AG09319 (cell line): ENCODE measurements at places on chromosomes 11 and 22.

DNA sequence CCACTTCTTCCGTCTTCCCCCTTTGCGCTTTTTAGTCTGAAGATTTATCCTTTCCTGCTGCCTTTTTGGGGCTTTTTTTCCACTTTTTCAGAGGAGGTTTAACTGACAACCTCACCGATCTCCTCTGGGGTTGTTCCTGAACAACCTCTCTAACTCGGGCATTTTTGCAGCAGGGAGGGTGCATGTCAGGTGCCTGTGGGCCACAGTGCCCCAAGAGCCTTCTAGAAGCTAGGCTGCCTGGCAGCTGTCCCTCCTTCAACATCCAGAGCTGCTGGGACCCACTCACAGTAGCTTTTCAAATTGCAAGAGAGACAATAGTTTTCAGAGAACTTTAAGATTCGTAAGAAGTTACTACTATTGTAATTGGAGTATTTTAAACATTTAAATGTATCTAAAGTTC is 1112.4 kb upstream of the CNTN5 start:
- DNase-seq: no peak

DNA sequence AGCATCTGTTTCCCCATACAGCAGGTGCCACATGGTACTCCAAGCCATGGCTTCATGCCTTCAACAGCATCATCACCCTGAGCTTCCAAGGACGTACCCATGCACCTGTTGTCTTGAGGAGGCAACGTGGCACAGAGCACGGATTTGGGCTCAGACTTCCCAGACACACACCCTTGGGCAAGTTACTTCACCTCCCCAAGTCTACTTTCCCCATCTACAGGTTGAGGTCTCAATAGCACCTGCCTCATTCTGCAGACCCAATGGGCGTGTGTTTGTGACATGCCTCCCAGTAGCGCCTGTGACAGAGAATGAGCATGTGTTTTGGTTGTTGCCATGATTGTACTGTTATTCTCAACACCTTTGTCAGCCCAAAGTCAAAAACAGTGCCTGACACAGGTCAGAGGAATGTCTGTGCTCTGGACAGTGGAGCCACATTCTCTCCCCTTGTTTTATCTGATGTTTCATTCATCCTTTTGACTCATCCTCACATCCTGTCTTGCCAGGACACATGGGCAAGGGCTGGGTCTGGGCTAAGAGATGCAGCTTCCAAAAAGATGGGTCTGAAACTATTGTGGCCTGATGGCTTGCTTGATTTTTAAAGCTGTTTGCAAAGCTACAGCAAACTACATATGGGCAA is 53.4 kb upstream of the CCND1 start:
- DNase-seq: no peak

DNA sequence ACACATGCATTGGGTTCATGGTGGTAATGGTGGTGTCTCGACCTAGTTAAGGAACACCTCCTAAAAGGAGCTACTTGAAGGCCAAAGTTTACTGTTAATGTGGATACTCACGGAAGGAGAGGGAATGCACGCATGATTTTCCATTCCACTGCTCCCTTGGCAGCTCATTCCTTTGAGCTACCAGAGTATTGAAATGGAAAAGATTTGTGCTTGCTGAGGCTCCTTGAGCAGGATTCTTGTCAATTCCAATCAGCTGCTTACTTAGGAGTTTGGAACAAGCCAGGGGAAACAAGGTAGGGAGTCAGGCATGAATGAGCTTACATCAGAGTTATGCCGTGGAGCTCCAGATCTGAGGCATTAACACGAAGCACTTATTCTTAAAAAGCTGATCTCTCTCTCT is 108.8 kb downstream of the GRIA4 start:
- no peak for DNase-seq

DNA sequence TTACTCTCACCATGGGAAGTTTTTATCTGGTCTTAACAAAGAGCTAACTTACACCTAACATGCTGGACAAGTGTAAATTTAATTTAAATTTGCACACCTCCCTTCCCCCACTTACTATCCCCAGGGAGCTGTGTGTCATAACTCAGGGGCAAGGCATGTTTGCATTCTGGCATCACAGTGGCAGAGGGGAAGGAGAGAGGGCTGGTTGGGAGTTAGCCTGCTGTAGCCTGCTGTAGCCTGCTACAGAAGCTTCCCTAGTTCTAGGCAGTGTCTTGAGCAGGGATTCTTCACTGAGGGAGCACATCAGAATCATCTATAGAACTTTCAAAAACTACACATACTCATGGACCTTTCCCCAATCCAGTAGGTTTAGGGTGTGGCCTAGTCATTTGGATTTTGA is 49.3 kb upstream of the PAX6 start:
- no peak for DNase-seq

DNA sequence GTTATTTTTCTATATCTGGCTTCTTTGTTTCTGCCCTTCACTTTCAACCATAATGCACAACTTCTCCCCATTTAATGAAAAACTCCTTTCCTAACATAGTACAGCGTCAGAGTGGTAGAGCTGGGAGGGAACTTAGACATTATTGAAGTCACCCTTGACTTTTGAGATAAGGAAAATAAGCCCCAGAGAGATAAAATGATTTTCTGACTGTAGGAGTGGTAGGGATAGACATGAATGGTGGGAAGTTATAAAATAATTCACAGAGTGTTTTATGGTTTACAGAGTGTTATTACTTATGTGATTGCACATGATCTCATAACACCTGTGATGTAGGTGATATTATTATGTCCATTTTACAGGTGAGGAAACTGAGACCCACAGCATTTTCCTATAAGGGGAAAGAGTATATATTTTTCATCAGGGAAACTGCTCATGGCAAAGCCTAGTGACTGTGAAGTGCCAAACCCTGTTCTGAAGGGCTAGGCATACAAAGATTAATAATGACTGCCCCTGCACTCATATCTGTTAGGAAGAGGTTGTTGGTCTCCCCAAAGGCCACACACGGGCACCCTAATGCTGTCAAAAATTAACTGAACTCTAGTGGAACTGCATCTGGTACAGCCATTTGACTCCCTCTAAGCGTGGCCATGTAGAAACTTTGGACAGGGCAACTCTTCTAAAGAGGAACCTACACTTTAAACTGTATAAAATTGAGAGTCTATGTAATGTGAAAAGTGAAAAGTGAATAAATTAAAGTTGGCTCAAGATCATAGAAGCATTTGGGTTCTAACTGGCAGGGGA is 61.1 kb upstream of the PICALM start:
- no peak for DNase-seq

DNA sequence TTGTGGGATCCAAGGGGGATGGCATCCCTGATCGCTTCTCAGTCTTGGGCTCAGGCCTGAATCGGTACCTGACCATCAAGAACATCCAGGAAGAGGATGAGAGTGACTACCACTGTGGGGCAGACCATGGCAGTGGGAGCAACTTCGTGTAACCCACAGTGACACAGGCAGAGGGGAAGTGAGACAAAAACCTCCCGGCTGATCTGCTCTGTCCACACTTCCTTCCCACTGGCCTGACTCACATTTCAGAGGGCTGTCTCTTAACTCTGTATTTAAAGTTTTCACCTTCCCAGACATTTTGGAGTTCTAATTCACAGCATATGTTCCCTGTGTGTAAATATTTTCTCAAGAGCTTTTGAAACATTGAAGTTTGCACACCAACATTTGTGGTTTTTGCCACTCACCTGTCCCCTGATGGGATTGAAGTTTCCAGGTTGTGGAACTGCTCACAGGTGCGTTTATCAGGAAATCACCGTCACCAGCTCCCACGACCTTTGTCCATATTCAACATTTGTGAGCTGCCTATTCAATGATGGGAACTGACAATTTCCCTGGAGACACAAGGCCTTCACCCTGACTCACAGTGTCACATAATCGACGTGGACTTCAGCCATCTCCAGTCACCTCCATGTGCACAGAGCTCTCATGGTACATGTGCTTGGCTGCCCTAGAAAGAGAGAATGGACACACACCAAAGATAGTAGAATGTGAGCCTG is 99.2 kb downstream of the VPREB1 start:
- DNase-seq: no peak

- no peak for DNase-seq
These were observed 49.8 kb upstream of the BLID start for GRCh38 chr11:122165607-122166371.

- DNase-seq: no peak
These were observed 517.9 kb upstream of the RAG2 start for GRCh38 chr11:37115963-37116362.

DNA sequence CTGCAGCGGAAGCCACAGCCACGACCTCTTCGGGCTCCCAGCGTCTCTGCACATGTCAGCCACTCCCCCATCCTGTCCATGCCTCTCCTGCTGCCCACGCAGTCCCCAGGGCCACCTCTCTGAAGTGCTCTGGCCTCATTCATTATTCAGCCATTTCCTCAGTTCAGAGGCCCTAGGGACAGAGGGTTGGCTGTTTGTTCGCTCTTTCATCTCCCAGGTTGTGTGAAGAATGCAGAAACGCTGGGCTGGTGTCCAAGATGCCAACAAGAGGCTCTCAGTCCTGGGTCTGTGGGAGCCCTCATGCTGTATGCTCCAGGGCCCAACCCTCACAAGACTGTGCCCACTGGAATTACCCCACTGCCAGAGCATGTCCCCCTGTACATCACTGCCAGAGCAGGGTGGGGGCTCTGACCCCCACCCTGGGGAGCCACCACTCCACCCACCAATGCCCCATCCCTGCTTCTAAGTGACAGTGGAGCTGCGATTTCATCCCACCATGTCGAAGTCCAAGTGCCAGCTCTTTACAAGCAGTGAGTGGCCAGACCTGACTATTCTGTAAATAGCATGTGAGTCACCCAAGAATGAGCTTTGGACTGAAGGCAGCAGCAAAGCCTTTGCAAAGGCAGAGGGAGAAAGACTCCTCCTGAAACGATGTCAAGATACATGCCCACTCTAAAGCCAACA is 209.6 kb downstream of the BUD13 start:
- DNase-seq: no peak

DNA sequence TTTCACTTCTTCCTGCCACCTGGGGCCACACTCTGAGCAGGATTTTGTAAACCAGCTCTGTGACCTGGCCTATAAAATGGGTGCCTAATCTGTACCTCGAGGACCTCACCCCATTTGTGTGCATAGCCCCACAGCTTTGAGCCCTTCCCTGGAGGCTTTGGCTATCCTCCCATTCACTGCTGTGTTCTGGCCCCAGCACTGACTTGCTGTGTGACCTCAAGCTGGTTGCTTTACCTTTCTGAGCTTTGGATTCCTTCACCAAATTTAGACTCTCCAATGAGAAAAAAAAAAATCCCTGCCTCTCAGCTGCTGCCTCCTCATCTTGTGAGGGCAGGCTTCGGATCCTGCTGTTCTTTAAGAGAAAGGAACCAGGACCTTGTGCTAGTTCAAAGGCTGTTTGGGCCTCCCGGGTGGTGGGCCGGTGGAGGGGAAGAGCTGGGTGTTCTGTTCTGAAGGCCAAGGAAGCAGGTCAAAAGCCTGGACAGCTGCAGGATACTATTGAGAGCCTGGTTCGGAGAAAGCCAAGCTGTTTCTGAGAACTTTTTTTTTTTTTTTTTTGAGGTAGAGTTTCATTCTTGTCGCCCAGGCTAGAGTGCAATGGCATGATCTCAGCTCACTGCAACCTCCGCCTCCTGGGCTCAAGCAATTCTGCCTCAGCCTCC is 1.1 kb upstream of the PYGM start:
- DNase-seq: no peak

DNA sequence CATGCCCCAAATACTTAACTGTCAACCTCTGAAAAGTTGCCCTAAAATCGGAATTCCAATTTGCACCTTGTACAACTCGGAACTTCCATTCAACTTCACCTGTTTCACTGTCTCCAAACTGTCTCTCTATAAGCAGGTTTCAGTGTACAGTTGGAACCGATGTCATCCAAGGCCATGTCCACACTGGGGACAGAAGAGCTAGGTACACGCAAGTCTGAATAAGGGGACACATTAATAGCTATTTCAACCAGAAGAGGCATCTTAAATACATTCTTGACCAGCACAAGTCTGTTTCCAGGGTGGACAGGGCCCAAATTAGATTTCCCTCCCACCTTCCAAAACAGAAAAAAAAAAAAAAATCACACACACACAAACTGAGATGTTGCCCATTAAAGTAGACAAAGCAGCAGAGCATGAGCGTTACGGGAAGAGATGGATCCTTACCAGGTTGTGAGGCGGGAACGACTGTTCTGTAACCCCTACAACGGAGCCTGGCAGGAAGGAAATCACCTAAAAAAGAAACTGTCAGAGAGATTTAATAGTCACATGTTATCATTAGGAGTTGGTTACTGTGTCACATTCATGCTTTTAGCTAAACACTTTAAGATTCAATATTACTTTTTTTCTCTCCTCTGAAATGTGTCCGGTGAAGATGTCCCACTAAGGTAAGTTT is 1.7 kb downstream of the CREBZF start:
- no peak for DNase-seq

DNA sequence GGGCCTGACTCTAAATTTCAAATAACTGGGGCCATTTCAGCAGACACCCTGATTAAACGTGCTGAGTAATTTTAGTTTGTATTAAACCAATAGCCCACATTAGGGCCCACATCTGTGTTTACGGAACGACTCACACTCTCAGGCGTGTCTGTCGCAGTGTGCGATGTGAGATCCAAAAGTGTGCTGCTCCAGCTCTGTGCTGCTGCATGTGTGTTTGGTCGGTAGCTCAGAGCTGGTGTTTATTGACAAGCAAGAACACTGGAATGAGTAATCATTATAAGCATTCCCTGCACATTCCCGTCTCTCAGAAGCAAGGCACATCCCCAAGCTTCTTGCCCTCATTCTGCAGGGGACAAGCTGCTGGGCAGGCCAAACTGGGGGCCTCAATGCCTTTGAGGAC is 7.8 kb downstream of the OPCML start:
- no peak for DNase-seq

- no peak for DNase-seq
These were observed 68.3 kb upstream of the CRYBB3 start for GRCh38 chr22:25131198-25131887.

DNA sequence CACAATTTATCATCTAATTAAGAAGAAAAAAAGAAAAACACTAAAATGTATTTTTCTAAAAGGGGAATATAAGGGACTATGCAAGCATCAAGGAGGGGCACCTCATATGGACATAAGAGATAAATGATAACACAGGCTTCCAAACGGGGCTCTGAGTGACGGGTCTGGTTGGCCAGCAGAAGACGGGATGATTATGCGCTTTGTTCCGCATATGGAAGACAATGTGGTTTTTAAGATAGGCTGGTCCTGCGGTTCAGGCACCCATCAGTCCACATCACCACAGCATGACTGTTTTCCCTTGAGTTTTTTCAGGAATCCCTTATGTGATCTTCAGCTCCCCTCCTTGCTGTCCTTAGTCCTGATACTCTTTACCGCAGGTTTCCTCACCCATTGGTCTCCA is 404.6 kb downstream of the OPCML start:
- DNase-seq: no peak

DNA sequence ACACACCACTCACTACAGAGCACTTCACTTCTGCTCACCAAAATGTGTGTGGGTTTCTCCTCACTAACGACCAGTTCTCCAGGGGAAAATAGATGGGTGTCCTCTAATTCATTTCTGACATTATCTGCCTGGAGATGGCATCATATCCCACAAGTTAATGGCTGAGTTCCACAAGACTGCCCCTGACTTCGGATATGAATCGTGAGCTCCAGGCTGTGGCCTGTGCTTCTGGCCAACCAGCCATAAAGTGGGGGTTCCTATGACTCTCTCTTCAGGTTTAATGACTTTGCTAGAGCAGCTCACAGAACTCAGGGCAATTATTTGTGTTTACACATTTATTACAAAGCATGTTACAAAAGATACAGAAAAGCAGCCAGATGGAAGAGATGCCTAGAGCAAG is 113.0 kb upstream of the SYT13 start:
- no peak for DNase-seq

GRCh38 chr22:25134028-25134427 is 65.6 kb upstream of the CRYBB3 start:
- DNase-seq: no peak
